ENCODE measurements at places on chromosomes 5 and 9. TPM values are rescaled to one million over a fixed set of nuclear protein-coding genes. Genes with fewer than 3 reads are reported as not detected.

DMAC1 gene
- total RNA-seq = 39.5 TPM

CAMK2A gene
- total RNA-seq = not detected

TUSC1 gene
- total RNA-seq = 0.71 TPM

INSYN2B gene
- not detected for total RNA-seq

TMC1 gene
- not detected for total RNA-seq

AGXT2 gene
- not detected for total RNA-seq

GABRA1 gene
- total RNA-seq = not detected

All from natural killer cell treated with Interleukin-12 subunit alpha and Interleukin-12 subunit beta and Interleukin-15 and Interleukin-18, amount 100 ng/mL, for 72 hours (primary cell).